ENCODE measurements at places on chromosomes 4 and X.

DNA sequence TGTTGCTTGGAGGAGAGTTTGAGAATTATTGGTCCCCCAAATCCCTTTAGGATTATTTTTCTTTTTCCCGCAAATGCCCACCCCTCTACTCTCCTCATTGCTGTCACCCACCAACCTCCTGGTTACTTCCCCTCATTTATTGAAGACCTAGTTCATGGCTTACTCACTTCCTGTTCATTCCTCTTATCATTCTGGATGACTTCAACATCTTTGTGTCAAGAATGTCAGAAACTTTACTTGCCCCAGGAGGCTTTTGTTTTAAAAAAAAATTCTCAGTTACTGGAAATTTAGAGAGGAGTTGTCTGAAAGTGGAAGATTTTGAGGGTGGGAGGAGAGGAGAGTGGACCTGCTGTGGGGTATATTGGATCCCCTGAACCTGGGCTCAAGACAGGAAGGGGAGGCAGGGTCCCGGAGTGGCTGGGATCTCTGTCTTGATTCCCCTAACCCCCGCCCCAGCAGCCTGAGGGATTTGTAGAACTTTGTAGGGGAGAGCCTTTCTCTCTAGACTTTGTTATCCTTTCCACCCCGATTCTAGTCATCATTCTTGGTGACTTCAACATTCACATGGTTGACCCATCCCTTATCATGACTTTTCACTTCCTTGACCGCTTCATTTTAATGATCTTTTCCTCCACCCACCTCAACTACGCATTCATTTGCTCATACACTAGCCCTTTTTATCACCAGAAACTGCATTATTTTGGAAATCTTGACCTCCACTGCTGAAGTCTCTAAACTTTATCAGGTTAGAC lies 69.9 kb upstream of the ESX1 start:
- DNase-seq = no peak

DNA sequence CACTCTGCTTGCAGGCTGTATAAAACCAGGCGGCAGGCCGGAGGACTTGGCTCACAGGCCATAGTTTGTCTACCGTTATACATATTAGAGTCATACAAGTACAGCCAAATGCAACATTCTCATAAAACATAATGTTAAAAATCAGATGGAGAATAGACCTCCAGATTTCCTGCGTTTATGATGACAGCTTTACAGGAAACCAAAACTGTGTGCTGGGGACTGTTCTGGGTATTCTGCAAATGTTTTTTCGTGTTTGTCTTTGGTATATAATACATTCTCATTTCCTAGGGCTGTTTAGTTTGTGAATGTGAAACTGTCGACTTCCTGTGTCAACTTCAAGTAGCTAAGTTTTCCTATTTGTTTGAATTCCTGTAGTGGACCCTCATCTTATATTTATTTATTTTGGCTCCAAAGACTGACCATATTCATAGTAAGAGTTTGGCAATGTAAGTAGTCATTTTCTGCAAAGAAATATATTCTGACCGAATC lies 79.5 kb upstream of the FAM9C start:
- no peak for DNase-seq

GRCh38 chrX:288561-288991 lies 7.4 kb downstream of the PLCXD1 start:
- no peak for DNase-seq

- no peak for DNase-seq
Measured at GRCh38 chrX:103396186-103396585, 19.8 kb downstream of the BEX3 start.

DNA sequence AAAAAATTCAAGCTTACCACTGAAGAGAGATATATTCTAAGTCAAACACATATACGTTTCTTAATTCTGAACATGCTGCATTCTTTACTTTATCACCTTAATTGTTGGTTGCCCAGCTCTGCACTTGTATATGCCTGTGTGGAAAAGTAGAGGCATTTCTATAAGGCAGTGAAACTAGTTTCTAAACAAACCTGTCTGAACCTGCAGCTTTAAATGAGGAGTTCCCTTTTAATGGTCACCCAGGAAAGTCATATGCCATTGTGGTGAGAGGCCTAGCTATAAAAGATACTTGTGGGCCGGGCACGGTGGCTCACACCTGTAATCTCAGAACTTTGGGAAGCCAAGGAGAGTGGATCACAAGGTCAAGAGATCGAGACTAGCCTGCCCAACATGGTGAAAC lies 147.4 kb upstream of the RXFP1 start:
- DNase-seq = no peak

GRCh38 chr4:186643501-186644310 lies 80.0 kb downstream of the FAT1 start:
- DNase-seq = no peak

GRCh38 chrX:29728639-29729038 lies 486.7 kb upstream of the MAGEB2 start:
- no peak for DNase-seq

DNA sequence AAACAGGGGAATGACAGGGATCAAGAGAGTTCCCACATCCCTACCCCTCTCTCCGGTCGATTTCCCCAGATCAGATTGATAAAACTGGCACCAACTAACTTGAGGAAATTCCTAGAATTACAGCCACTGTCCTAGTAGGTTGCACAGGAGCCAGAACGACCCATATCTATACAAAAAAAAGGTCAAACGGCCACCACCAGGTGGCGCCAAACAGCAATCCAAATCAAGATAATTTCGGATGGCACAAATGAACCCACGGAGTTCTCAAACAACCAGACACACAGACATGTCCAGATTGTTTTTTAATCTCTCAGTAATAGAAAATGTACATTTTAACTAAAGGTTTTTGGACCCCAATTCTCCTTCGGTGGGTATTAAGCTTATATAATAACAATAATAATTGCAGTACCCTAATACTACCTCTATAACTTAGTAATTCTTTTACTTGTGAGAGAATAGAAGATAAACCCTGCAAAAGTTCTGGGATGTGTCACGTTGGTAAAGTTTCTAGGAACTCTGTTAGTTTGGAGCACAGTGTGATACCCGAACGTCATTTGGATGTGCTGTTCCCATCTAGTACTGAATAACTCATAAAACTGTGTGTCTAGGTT lies 212.6 kb downstream of the SPOCK3 start:
- DNase-seq = peak; percentile 47

DNA sequence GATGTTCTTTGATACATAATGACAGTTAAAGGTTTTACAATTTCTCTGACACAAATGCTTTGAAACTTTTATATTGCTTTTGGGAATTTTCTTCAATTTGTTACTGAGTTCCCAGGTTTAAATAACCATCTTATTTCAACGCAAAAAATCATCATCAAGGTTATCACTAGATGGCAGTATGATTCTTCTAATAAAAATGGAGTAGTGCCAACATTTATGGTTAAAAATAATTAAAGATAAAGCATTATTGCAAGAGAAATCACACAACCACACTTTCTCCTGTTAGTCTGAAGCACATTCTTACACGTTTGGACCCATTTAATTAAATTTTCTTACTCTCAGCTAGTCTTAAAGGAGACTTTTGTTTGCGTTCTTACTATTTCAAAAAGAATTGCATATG lies 611.3 kb upstream of the CPXCR1 start:
- DNase-seq = no peak

GRCh38 chr4:150664935-150665334 lies 83.0 kb downstream of the MAB21L2 start:
- no peak for DNase-seq

GRCh38 chr4:1614854-1615595 lies 69.1 kb downstream of the FAM53A start:
- no peak for DNase-seq

DNA sequence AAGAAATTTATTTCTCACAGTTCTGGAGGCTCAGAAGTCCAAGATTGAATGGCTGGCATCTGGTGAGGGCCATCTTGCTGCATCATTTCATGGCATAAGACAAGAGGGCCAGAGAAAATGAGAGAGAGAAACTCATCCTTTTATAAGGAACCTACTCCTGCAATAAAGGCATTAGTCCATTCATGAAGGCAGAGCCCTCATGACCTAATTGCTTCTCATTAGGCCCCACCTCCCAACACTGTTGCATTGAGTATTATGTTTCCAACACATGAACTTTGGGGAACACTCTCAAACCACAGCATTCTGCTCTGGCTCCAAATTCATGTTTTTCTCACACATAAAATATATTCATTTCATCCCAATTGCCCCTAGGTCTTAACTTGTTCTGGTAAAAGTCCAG lies 14.2 kb downstream of the RNF175 start:
- DNase-seq = no peak

- no peak for DNase-seq
Measured at GRCh38 chr4:41524425-41524824, 13.5 kb upstream of the LIMCH1 start.

- no peak for DNase-seq
Measured at GRCh38 chr4:38030023-38030422, 69.8 kb downstream of the PTTG2 start.

DNA sequence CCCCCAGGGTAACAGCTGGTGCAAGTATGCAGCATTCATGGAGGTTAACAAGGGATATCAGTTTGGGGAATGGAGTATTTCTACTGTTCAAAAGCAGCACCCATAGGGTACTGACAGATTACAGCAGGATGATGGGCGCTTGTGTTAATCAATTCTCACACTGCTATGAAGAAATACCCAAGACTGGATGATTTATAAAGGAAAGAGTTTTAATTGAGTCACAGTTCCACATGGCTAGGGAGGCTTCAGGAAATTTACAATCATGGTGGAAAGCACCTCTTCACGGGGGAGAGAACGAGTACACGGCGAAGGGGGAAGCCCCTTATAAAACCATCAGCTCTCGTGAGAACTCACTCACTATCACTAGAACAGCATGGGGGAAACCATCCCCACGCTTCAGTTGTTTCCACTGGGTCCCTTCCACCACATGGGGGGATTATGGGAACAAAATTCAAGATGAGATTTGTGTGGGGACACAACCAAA lies 64.1 kb downstream of the TNIP2 start:
- DNase-seq = peak; percentile 11

DNA sequence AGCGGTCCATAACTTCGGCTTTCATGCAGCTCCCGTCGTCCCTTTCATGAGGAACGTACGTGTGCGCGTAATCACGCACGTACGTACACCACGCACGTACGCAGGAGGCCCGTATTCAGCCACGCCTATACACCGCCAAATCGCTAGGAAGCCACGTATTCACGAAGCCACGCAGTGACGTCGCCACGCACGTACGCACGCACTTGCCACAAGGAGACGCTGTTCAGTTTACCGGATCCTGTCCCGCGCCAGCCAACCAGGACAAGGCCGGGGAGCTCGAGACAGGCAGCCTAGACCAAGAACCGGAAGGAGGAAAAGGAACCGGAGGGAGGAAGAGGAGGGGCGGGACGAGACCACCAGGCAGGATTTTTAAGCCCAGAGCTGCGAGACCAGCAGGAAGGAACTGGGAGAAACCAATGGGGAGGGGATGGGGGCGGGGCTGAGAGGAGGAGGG lies at the start of gene EOLA2:
TSS of gene EOLA2 (minus strand) at position 65 of the 454 bp plus-strand sequence. CDS start 4,617 bp downstream, outside the sequence.
- peak; percentile 87 for DNase-seq

- no peak for DNase-seq
Measured at GRCh38 chr4:184955636-184956035, 62.7 kb upstream of the HELT start.

DNA sequence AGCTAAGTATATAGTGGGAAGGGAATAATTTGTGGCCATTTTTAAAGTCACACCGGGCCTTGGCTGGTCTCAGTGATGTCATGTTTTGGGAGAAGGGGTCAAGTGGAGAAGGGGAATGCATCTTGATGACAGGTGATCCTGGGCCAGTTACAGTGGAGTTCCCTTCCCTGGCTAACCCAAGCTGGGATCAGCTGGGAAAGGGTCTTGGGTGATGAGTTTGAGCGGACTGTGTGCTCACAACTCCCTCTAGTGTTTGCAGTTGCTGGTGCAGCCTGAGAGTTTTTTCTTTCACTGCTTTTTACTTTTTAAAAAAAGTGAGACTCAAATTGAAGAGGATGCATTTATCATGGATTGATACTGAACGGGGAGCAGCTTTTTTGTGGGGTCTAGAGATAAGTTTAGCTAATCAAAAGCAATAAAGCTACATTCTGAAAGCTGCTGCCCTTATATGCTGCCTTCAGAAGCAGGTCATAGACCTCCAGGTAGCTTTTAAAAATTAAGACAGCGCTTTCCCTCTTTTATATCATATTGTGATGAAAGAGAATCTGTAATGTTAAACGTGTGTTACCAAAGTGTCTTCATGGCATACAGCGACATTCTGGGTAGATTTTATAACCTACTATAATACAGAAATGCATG lies 164.7 kb downstream of the DCLK2 start:
- no peak for DNase-seq

GRCh38 chrX:109902665-109903064 lies 100.2 kb upstream of the TMEM164 start:
- no peak for DNase-seq

All from stimulated activated CD4-positive, alpha-beta T cell treated with anti-CD3 and anti-CD28 coated beads, Interleukin-12 subunit alpha, Interleukin-12 subunit beta, amount 100 ng/mL, for 24 hours (primary cell).